ENCODE measurements at places on chromosomes 13 and 19.

- DNase-seq = no peak
These were observed 5.7 kb upstream of the LRRC4B start for GRCh38 chr19:50573741-50574461.

DNA sequence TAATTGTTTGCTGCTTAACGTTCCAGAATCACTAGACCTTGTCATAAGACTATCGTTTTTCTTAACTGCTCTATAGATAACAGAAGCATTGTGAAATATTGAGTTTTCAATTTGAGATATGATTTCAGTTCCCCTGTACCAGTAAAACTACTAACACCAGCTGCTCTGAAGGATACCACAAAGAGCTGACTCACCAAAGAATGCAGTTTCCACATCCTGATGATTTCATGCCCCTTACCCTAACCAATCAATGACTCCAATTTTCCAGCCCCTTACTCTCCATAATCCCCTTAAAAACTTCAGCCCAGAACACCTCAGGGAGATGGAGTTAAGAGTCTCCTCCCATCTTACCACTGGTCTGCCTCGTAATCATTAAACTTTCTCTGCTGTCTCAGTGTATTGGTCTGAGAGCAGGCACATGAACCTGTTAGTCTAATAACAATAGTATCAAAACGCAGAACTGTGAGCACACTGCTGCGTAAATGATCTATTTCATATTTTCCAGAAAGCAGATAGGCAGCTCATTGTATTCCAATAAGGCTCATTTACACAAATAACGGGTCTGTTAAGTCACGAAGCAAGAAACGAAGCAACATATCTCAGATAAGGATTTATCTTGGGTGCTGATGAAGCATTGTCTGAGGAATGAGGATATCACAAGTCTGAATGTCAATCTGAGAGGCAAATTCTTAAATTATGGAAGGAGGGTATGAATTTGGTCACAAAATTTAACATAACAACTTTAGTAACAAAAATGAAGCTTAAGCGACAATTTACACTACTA lies 14.1 kb upstream of the CCNA1 start:
- DNase-seq = peak; percentile 16

DNA sequence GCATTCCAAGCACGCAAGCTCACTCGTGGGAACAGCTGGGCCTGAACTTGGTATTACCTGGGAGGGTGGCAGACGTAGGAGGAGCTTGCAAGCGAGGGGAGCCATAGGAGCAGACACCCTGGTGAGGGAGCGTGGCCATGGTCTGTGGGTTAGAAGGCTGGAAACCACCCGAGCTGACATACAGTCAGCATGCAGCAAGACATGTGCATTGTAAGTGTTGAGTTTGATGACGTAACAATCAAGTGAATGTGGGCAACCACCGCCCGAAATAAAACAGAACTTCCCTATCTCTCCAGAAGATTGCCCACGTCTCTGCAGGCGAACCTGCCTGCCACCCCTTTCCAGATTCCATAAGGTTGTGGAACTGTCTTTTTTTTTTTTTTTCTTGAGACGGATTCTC lies 26.8 kb downstream of the UBXN6 start:
- DNase-seq = no peak

DNA sequence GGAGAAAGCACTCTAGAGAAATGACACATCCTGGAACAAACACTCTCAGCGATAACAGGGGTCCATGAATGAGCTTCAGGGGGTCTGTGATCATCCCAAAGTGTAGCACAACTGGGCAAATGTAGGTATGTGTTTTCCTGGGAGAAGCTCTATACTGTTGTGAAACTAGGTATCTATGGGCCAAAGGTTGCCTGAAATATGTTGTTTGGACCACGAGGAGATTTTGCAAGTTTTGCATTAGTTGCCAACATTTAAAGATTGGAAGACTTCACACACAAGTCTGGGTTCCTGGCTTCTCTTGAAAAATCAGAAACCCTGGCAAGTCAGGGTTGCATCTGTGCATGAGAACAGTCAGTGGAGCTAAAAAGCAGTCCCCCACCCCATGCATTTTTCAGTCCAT lies 26.7 kb upstream of the POU2F2 start:
- no peak for DNase-seq

DNA sequence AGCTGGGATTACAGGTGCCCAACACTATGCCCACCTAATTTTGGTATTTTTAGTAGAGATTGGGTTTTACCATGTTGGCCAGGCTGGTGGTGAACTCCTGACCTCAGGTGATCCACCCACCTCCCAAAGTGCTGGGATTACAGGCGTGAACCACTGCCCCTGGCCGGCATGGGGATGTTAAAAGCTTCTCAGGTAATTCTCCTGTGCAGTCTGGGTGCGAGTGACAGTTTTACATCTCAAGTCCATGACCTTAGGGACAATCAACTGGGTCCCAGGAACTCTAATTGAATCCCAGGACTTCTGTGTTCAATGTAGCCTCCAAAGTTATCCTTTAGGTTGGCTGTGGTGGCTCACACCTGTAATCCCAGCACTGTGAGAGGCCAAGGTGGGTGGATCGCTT lies 100.1 kb upstream of the TSHZ3 start:
- no peak for DNase-seq

DNA sequence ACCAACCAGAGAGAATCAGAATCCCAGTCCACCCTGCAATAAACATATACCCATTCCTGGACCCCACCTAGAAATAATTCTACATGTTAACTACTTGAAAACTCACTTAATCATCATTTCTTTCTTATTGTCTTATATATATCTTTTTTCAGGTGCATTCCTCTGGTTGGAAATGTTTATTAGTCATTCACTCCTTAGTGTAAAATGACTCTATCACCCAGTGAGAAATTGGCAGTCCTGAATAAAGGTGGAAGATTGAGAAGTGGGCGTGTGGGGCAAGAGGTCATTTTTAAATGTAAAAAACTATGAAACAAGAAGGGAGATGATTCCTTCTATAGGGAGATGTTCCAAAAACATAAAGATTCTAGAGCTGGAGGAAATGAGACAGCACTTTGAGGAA lies 101.2 kb upstream of the MBNL2 start:
- no peak for DNase-seq

DNA sequence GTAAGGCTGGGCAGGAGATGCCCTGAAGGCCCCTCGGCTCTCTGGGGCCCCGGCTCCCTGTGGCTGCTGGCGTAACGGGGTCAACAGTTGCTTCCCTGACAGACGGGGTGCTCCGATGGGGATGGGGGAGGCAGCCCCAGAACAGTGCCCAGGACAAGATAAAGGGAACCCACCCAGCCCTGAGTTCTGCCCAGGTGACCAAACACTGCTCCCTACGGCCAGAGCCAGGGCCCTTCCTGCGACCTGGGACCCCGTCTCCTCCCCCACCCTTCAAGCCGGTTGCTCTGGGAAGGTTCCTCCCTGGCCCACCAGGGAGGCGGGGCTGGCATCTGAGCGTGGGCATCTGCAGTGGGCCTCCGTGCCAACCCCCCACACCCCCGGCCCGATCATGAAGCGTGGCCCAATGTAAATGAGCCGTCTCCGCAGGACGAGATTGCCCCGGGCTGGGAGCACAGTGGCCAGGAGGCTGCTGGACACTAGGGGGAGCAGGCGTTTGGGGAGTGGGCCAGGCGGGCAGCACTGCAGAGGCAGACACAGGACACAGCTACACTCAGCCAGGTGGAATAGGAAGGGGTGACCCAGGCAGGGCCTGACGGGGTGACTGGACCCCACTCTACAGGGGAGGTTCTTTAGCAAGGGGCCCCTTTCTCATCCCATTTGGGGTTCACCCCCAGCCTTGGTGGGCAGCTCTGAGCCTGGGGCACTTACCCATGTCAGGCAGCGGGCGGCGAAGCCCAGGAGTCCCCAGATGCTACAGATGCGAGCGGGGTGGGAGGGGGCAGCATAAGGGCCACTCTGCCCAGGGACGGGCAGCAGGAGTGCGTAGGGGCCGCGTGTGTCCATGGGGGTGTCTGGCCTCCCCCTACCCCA lies 1.2 kb upstream of the NKPD1 start:
- no peak for DNase-seq

GRCh38 chr19:13150931-13151604 lies 857 bp downstream of the IER2 start:
- DNase-seq = peak; percentile 25

- DNase-seq = peak; percentile 83
These were observed at the start of gene MAP2K2 for GRCh38 chr19:4123615-4124568. Gene MAP2K2, minus strand, starts transcription at chr19:4124122. Its CDS starts 247 bp downstream, at chr19:4123875.

DNA sequence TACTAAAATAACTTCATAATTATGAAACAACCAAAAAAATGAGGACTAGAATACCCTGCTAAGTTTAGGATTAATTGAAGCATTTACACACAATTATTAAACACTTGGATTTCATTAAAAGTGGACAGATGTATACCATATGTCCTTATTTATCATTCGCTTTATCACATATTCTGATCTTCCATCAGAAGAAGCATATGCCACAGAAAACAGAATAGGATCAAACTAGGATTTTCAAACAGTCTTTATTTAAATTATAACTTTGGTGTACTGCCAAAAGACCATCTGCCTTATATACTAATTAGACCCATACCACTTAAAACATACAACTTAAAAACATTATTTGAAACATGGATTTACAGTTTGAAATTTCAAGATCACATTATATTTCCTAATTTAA lies 727.1 kb upstream of the KLHL1 start:
- no peak for DNase-seq

- peak; percentile 92 for DNase-seq
These were observed 60.9 kb downstream of the LIG4 start for GRCh38 chr13:108154421-108154858.

GRCh38 chr19:46626446-46626845 lies 1.6 kb upstream of the PTGIR start:
- no peak for DNase-seq

DNA sequence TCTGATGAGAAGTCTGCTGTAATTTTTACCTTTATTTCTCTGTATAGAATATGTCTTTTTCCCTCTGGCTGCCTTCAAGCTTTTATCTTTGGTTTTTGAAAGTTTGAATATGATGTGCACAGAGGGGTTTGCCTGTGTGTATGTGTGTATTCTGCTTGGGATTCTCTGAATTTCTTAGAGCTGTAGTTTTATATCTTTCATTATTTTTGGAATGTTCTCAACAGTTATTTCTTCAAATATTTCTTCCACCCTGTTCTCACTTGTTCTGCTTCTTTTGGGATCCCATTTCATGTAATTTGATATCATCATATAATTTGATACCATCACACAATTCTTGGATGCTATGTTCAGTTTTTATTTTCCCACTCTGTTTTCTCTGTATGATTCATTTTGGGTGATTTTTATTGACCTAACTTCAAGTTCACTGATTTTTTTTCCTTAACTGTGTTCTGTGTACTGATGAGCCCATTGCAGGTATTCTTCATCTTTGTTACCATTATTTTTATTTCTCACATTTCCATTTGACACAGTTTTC lies 7.5 kb downstream of the COG3 start:
- no peak for DNase-seq

GRCh38 chr13:30033681-30034457 lies 183.5 kb upstream of the UBL3 start:
- DNase-seq = peak; percentile 12

DNA sequence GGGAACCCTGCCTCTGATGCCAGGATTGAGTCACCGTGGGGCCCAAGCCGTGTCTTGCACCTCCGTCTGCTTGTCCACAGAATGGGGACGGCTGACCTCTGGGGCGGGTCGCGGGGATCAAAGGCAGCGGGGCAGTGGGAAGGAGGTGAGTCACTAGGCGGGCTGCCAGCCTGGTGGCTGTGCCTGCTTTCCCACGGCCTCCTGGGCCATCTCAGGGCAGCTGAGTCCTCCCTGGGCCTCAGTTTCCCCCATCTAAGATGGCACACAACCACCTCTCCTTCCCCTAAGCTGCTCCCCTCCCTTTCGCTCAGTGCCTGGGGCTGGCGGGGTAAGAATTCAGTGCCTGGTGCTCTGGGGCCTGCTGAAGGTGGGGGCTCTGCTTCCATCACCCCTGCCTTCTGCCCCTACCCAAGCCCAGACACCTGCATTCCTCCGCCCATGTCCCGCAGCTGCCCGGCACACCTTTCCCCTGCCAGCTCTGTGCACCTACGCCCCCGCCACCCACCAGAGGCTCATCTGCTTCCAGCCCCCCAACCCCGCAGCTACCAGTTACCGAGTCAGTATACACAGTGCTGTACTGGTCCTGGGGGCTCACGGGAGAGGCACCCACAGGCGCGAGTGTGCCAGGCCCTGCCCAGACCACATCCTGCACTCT lies 3.5 kb downstream of the MKNK2 start:
- peak; percentile 75 for DNase-seq

- DNase-seq = no peak
These were observed 15.0 kb downstream of the LRRC4B start for GRCh38 chr19:50553134-50553703.

- no peak for DNase-seq
These were observed 27.9 kb upstream of the EEF1AKMT1 start for GRCh38 chr13:20801707-20802106.

GRCh38 chr13:70884196-70884595 lies 775.9 kb upstream of the KLHL1 start:
- no peak for DNase-seq

DNA sequence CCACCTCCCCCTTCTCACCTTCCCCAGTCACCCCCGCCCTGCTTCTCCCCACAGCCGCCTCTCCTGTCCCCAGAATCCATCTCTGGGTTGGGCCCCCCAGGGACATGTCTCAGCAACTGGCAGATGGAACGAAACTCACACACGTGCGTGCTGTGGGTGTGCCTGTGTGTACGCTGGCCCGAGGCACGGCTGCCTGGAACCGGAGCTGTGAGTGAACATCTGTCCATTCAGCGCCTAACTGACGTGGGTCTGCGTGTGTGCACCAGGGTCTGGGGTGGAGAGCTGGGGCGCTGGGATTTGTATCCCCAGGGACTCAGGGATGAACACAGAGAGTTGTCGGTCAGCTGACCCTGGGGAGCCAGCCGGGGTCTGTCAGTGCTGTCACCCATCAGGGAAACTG lies 752 bp upstream of the HAS1 start:
- DNase-seq = no peak

DNA sequence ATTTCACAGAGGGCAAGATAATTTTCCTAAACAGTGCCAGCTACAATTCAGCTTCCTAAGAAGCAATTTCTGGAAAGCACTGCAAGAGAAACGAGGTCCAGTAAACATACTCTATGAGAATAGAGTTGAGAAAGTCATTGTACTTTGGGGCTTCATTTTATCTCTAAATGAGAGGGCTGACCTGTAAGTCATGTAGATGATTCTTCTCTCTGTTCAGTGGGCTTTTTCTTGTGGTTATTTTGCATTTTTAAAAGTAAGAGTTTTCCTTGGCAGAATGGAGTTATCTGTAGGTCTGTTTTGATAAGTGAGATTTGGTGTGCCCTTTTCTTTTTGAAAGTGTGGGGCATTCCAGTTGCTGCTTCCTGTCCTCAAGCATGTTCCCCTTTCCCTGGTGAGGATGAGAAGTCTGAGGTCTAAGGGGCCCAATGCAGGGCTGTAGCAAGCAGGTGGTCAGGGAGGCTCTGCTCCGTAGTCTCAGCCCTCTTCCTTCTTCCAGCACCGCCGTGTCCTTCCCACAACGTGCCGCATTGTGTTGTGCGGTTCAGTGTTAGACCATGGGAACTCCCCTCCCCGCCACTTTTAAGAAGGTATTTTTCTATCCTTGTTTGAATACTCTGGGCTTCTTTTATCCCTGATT lies 86.3 kb downstream of the ARHGEF7 start:
- DNase-seq = no peak

GRCh38 chr13:111480503-111480902 lies 160.1 kb downstream of the TEX29 start:
- DNase-seq = no peak

- no peak for DNase-seq
These were observed 29.5 kb upstream of the SACS start for GRCh38 chr13:23462815-23463559.

- DNase-seq = no peak
These were observed 338.9 kb downstream of the KLF5 start for GRCh38 chr13:73397496-73398305.

Measured in SW480 (cell line).